GM23338 (cell line): ENCODE measurements at places on chromosomes 7 and 10. TPM values are rescaled to one million over a fixed set of nuclear protein-coding genes. Genes with fewer than 3 reads are reported as not detected.

The MYO3A gene
- 7.2 and 10.7 TPM in 2 replicates for total RNA-seq

The GNGT1 gene
- total RNA-seq, result not detected in 2 replicates

The GIMAP4 gene
- not detected in 2 replicates for total RNA-seq

The SLC26A3 gene
- not detected in 2 replicates for total RNA-seq

The AKR1C4 gene
- not detected in 2 replicates for total RNA-seq

The ADRA2A gene
- 1.8 and 2.5 TPM in 2 replicates for total RNA-seq

The CUZD1 gene
- total RNA-seq, result 2.8 and 4.1 TPM in 2 replicates

The CLCN1 gene
- total RNA-seq, result 0.23 and 0.38 TPM in 2 replicates

The SDHAF3 gene
- 11.2 and 35.5 TPM in 2 replicates for total RNA-seq

The GHRHR gene
- not detected in 2 replicates for total RNA-seq

The PON3 gene
- 1.6 and 2.5 TPM in 2 replicates for total RNA-seq

The A1CF gene
- total RNA-seq, result not detected in 2 replicates

The YWHAG gene
- 179 and 180 TPM in 2 replicates for total RNA-seq

The MET gene
- 16.3 and 23.1 TPM in 2 replicates for total RNA-seq

The SLC35B4 gene
- total RNA-seq, result 24.6 and 29.7 TPM in 2 replicates

The NUP42 gene
- 42.7 and 44.7 TPM in 2 replicates for total RNA-seq

DNA sequence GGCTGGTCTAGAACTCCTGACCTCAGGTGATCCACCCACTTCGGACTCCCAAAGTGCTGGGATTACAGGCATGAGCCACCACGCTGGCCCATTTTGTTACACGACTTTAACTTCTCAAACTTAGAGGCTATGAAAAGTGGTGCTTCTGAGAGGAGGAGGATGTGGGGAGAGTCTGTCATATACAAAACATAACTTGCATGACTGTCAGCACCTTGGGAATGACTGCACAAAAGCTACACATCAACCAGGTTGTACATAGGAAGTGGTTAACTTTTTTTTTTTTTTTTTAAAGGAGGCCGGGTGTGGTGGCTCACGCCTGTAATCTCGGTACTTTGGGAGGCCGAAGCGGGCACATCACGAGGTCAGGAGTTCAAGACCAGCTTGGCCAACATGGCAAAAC, 43.4 kb upstream of the GSDME start:
- no peak for DNase-seq

DNA sequence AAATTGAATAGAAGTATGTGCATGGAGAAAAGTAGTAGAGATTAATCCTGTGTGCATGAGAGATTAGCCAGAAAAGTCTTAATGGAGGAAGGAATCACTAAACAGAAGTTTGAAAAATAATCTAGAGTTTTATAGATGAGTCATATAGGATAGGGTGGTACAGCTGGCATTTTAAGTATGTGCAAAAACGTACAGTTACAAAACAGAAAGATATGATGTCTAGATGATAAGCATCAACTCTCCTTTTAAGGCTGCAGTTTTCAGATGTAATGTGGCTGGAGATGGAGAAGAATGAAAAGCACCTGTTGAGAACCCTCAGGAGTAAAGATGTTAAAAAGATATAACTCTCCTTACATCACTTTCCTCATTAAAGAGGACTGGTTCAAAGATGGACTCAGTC, 271.3 kb downstream of the STK31 start:
- no peak for DNase-seq

- DNase-seq, result no peak
Measured at GRCh38 chr10:114911801-114912469, 26.1 kb upstream of the TRUB1 start.

GRCh38 chr7:67348171-67348570, 351.5 kb downstream of the TYW1 start:
- no peak for DNase-seq

- DNase-seq, result no peak
Measured at GRCh38 chr10:85927952-85928665, 438.5 kb downstream of the GRID1 start.

GRCh38 chr10:125479059-125479458, 203.9 kb downstream of the TEX36 start:
- DNase-seq, result no peak

GRCh38 chr7:38801786-38802185, 107.2 kb downstream of the VPS41 start:
- no peak for DNase-seq

- no peak for DNase-seq
Measured at GRCh38 chr10:122795924-122796323, 49.7 kb downstream of the CUZD1 start.

- no peak for DNase-seq
Measured at GRCh38 chr10:113115556-113115955, 165.5 kb downstream of the TCF7L2 start.

- DNase-seq, result no peak
Measured at GRCh38 chr10:133375357-133376115, 2.4 kb upstream of the ECHS1 start.

DNA sequence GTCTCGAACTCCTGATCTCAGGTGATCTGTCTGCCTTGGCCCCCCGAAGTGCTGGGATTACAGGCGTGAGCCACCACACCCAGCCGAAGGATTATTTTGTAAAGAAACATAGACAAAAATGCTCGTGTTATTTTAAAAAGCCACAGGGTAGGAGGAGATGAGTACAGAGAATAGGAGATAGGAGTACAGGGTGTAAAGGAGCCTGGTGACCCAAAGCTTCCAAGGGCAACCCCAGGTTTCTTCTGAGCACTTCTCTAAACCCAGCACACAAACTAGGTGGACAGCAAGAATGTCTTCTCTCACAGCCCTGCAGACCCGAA, 54.7 kb downstream of the ZNF467 start:
- no peak for DNase-seq

DNA sequence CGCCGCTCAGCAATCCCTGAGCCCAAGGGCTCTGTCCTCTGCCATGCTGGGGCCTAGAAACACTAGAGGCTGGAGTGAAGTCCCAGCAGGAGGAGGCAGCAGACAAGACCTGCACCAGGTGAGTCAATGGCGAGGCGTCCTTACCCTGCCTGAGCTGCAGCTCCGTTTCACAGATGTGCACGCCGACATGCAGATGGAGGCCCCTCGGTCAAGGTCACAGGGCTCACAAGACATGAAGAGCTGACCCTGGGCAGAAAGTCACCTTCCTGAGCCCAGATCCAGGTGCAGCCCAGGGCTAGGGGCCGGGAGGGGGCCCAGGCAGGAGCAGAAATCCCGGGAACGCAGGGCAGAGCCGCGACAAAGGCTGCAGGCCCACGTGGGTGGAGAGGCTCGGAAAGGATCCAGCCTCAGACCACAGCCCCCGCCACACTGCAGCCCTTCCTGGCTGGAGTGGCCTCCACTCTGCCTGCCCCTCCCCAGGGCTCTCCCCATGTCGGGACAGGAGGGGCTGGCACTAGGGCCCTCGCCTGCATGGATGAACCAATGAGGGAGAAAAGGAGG, 23.8 kb downstream of the PDGFA start:
- DNase-seq, result no peak

DNA sequence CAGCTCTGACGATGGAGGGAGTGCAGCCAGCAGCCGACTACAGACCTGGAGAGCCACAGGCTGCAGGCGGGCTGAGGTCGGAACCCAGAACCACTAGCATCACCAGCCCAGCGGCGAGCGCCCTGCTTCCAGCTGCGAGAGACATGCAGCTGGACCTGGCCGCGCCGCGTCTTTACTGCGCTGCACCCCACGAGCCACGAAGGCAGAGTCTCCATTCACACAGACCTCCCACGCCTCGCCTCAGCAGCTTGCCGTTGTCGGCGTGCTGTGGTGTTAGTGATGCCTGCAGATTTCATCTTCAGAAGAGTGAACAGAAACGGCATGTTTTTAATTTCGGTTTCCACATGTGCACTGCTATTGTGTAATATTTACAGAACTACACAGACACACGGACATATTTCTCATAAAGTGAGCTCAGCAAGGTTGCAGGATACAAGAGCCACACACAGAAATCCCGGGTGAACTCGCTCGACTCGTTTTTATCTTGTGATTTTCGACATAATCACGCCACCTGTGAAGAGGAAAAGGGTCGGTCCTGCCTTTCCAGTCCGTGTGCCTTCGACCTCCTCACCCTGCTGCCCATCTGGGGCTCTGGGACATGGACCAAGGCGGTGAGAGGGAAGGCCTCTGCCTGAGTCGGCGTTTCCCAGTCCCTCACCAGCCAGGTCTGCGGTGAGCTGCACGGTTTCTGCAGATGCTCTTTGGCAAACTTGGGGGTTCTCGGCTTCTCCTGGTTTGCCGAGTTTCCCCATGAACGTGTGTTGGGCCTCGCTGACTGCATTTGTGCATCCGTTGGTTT, 252.2 kb downstream of the ELFN1 start:
- no peak for DNase-seq

GRCh38 chr10:114073395-114074186, 29.9 kb downstream of the ADRB1 start:
- DNase-seq, result no peak

DNA sequence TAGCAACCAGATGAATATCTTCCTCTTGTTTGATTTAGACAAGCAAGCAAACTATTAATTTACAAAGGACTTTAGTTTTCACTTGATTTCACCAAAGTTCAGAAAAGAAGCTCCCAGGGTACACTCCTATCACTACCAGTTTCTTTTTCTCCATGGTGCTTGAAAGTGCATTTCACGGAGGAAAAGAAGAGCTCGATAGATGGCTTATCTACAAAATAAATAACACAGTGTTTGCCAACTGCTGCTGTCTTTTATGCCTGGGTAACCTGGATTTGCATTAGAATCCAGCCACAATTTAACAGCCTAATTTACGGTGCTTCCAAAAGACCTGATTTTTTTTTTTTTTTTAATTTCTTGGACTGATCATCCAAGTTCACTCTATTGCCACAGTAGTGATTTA, 275.7 kb downstream of the GPR37 start:
- peak; percentile 9 for DNase-seq

DNA sequence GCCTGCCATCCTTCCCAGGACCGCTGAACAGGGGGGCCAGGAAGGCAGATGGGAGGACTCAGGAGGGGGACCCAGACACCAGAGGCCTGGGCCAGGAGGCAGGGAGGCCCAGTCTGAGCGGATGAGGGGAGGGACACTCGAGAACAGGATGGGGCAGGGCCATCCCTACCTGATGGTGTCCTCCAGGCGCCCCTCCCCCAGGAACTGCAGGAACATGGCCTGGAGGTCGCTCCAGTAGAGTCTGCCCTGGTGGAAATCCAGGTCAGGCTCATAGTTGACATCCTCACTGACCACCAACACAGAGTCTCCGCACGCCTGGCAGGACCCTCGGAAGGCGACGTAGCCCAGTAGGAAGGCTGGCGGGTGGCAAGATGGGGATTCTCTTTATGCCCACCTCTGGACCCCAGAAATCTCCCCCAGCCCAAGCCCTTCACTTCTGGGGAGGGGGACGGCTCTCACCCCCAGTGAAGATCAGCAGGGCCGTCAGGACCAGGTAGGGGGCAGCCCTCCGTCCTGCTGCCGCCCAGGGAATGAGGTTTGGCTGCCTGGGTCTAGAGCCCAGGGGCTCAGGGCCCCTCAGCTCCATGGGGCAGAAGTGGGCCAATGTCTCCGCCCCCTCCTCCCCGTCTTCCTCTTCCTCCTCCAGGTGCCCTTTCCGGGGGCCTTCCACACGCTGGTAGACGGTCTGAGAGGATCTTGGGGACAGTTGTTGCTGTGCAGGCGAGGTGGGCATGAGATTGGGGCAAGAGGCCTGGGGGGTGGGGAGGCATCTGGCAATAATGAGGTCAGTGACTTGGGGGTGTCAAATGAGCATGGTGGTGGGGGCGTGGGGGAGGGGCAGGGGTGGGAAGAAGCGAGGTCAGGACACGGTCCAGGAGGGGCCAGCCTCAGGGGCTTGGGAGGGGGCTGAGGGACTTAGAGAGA, 573 bp downstream of the TFR2 start:
- no peak for DNase-seq

DNA sequence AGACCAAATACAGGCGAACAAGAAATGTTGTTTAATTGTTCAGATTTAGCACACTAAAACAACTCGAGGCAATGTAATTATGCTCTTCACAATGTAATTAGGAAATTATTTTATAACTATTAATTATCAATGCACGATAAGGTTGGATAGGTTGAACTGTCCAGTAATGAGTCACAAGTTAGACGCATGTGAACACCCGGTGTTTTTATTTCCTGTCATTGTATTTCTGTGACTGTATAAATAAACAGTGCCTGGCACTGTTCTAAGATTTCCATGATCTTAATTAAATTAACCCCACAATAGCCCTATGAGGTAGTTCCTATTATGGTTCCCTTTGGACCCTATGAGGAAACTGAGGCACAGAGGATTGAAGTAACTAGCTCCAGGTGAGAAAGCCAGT, 26.2 kb downstream of the C10orf105 start:
- no peak for DNase-seq

DNA sequence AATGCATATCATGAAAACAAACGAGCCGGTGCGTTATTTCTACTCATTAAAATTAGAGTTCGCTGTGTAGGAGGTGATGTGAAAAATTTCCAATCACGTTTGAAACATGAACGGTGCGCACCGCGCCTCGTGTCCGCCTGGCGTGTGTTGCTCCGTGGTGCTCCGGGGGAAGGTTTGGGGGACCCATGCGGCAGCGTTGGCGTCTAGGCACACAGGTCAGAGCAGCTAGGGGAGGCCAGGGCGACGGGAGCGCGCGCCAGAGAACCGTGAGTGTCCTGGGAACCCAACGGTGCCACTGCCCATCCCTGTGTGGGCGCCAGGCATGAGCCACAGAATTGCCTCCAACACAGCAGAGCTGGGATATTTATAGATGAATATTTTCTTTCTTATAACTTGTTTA, 70.6 kb upstream of the ADARB2 start:
- no peak for DNase-seq

DNA sequence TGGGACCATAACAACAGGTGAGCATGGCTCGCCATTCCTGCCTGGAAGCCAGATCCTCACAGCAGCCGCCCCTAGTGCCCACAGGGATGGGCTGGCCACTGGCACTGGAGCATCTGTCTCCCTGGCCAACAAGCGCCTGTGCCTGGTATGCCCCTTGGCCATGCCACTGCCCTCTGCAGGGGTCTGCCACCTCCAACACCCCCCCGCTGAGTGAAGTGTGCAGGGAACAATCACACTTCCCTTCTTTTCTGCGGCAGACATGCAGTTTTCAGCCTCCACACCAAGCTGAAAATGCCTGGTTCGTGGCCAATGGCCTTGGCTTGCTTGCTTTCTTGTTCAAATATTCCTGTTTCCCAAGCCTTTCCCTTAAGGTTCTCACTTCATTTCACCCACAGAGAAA, 50.7 kb downstream of the HSPA12A start:
- DNase-seq, result no peak

DNA sequence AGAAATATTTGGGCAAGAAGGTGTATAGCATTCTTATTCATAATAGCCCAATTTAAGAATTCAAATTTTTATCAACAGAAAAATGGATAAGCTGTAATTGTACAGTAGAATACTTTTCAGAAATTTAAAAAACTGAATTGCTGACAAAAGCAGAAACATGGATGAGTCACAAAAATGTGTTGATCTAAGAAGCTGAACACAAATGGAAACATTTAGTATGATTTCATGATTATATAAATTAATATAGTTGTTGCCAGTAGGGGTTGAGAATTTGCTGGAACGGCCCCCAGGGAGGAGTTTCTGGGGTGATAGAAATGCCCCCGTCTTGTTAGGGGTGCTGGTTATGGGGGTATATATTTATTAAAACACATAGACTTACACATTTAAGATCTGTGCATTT, 179.1 kb downstream of the KLF6 start:
- DNase-seq, result no peak
